ENCODE measurements at places on chromosomes 4 and X.

- no peak for DNase-seq
These were observed 1006.0 kb upstream of the DIAPH2 start for GRCh38 chrX:95678679-95679078.

GRCh38 chr4:38782452-38783108, at the start of gene TLR10:
TSS of gene TLR10 (minus strand) at chr4:38782990. CDS start at chr4:38775590, 7,400 bp downstream.
- no peak for DNase-seq

GRCh38 chrX:41518127-41518840, 71.1 kb downstream of the NYX start:
- no peak for DNase-seq

- DNase-seq = no peak
These were observed 38.7 kb upstream of the LPAR4 start for GRCh38 chrX:78708816-78709215.

- no peak for DNase-seq
These were observed 71.9 kb downstream of the TBC1D9 start for GRCh38 chr4:140684314-140684713.

DNA sequence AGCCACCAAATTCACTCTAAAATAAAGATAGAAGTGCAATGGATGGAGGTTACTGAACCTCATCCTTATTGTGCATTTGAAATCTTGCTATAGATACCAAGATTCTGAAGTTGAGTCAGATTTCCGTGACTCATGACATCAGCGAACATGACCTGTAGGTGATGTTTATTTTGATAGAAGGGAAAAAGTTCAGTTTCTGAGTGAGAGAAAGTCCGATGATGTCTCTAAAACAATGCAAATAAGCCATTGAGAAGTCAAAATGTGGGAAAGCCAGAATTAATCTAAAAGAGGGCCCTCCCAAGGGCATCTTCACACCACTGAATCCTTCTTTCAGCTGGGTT, 20.0 kb downstream of the PHOX2B start:
- no peak for DNase-seq

DNA sequence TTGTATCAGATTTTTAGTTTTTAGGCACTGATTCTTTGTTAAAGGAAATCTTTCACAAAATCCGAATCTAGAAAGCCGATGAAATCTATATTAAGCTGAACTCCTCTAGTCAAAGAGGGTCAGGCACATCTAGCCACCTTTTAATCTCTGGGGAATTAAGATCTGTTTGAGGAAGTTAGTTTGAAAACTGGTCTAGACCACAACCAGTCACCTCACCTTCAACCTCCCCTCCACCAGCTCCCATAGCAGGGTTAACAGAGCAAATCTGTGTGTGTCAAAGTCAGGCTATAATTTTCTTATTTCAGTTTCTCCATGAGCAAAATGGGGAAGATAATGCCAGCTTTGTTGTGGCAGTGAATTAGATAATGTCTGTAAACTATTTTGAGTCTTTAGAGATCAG, 110.0 kb upstream of the IGFBP7 start:
- DNase-seq = no peak

DNA sequence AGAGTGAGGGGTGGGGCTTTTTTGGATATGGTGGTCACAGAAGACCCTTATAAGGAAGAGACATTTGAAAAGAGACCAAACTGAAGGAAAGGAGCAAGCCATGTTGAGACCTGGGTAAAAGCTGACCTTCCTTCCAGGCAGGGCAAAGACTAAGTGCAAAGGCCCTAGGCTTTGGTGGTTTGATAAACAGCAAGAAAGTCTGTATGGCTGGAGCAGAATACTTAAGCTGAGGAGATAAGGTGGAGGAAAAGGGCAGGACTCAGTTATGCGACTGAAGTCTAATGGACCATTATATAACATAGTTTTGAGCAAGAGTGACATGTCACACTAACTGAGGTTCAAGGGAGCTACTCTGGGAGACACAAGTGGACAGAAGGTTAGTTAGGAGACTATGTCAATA, 20.0 kb downstream of the SH3RF1 start:
- no peak for DNase-seq

DNA sequence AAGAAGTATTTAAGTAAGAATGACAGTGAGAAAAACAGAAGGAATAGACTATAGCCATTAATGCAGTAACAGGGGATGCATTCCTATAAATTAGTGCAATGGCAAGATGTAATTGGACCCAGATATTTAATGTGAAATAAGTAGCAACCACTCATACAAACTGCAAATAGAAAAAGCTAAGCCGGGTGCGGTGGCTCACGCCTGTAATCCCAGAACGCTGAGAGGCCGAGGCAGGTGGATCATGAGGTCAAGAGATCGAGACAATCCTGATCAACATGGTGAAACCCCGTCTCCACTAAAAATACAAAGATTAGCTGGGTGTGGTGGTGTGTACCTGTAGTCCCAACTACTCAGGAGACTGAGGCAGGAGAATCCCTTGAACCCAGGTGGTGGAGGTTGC, 845.8 kb downstream of the PDHA2 start:
- no peak for DNase-seq

- DNase-seq = no peak
These were observed 6.7 kb upstream of the CD38 start for GRCh38 chr4:15771216-15772058.

DNA sequence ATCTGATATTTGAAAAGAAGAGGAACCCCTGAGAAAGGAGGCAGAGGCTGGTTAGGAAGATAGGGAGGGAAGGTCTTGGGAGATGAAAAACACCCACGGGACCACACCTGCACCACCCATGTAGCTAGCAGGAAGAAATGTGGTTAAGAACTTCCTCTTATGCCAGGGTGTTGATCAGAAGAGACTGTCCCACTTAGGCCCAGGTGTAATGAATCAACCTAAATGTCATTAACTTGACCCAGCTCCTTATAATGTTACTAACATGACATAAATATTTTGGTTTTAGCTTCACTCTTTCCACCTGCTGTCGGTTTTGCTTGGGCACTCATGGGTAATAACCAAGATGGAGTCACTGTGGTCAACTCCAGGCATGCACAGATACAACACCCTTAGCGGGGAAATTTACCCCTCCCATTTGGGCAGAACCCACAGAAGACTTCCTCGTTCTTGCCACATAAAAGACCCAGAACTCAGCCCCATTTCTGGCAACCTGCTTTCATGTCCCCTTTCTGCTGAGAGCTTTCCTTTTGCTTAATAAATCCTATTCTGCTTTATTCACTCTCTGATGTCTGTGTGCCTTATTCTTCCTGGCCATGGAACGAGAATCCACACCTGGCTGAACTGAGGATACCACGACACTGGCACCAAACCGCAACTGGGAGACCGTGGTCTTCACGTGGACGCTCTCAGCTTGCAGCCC, 46.8 kb downstream of the ZNF141 start:
- DNase-seq = no peak

GRCh38 chrX:149037281-149037870, 467.7 kb downstream of the IDS start:
- no peak for DNase-seq

DNA sequence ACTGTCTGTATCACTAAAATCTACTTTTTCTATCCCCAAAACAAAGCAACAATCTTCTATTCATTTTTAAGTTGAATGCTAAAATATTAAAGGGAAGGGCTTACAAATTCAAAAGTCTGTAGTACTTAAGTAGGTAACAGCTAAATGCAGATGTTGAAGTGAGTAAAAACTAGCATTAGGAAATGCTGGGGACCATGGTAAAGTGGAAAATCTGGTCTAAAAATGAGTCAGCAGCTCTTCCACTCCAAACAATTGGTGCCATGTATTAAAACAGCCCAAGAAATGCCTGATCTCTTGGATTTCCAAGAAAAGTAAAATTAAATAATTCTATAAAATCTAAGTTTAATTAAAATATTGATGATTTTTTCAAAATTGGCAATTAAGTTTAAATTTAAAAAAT, 73.3 kb upstream of the PPP3CA start:
- DNase-seq = no peak

DNA sequence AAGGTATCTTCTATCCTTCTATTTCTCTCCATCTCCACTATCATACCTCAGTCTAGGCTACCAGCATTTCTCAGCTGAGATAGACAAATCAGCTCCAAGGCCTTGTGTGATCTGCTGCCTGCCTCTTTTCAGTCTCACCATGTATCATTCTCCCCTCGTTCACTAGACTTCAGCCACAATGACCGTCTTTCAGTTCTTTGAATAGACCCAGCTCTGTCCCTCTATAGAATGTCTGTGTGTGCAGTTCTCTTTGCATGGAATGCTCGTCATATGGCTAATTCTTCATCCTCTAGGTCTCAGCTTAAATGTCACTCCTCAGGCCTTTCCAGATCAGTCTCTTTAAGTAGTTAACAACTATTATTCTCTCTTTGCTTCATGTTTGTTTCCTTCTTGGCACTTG, 6.5 kb downstream of the IGBP1 start:
- no peak for DNase-seq

- no peak for DNase-seq
These were observed 28.9 kb upstream of the CAMK2D start for GRCh38 chr4:113790478-113790877.

DNA sequence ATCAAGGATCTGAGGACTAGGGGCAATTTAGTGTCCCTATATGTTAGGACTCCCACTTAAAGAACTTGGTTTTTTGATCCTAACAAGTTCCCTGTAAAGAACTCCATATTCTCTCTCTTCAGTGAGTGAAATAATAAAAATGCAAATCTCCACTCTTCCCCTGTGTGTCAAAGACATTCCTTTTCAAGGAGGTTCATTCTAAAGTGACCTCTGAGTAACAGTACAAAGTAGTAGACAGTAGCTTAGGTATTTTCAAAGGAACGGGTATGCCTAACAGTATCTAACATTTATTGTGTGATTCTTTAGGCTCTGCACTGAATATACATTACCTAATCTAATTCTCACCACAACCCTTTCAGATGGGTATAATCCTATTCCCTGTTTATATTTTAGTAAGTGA, 58.4 kb upstream of the SCOC start:
- DNase-seq = no peak

DNA sequence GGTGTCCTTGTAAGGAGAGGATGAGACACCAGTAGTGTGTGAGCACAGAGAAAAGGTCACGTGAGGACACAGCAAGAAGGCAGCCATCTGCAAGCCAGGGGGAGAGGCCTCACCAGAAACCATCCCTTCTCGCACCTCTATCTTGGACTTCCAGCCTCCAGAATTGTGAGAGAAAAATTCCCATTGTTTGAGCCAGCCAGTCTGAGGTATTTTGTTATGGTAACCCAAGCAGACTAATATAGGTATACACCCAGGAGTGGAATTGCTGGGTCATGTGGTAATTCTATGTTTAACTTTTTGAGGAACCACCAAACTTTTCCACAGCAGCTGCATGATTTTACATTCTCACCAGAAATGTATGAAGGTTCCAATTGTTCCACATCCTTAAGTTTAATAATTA, 25.6 kb downstream of the ZDHHC9 start:
- no peak for DNase-seq

- DNase-seq = no peak
These were observed 94.9 kb downstream of the CNKSR2 start for GRCh38 chrX:21469071-21469470.

Measured in stimulated activated CD8-positive, alpha-beta memory T cell treated with anti-CD3 and anti-CD28 coated beads, Interleukin-2, amount 100 ng/mL, for 1 hour (primary cell).